CD4-positive, alpha-beta T cell treated with Interleukin-4 for 4 hours (primary cell): ENCODE measurements at places on chromosomes 11 and 22.

DNA sequence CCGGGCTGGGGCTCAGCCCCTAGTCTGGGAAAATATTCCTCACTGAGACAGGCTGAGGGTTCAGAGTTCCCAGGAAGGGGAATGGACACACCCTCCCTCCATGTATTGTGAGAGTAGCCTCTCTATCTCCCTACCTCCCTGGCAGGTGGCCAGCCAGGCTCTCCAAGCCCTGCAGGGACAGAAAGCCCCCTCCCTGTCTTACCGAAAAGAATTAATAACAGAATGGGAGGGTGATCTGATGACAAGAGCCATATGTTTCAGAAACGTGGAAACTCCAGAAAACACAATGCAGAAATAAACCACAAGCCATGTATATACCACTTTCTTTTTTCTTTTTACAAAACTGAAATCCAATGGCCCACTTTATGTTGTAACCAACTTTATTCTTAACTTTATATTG is 140.0 kb downstream of the CHST1 start:
- no peak for DNase-seq

GRCh38 chr11:1566381-1567051 is 5.6 kb downstream of the DUSP8 start:
- DNase-seq: no peak

GRCh38 chr11:15889363-15890030 is 466.8 kb downstream of the SOX6 start:
- DNase-seq: no peak

GRCh38 chr11:118622376-118623268 is 15.2 kb downstream of the PHLDB1 start:
- DNase-seq: no peak

GRCh38 chr22:37068859-37069258 is 17.3 kb downstream of the KCTD17 start:
- no peak for DNase-seq

DNA sequence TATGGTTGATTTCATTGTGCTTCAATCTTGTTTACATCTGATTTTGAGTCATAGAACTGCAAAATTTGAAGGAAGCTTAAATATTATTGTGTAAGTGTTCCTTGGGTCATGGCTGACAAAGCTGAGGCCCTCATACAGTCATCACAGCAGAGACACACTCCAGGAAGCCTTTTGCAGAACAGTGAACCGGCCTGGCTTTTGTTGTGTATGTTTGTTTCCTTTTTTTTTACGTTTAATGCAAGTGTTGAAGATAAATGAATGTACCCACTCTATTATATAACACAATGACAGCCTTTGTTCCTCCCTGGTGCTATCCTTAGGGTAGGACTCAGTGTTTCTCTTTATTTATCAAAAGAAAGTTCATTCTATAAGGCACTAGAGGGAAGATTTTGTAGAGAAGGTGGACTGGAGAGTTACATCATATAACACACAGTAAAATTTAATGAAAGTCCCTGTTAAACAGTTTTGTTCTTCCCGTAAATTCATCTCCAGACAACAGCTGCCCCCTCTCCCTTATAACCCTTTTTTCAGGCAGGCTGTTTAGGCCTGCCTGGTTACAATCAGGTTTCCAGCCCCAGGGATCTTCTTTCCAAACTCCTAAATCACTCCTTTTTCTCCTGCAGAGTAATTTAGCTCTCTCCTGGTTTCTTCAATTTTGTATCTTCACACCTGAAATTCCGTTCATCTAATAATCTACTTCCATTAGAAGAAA is 34.3 kb upstream of the CSTF3 start:
- DNase-seq: no peak

DNA sequence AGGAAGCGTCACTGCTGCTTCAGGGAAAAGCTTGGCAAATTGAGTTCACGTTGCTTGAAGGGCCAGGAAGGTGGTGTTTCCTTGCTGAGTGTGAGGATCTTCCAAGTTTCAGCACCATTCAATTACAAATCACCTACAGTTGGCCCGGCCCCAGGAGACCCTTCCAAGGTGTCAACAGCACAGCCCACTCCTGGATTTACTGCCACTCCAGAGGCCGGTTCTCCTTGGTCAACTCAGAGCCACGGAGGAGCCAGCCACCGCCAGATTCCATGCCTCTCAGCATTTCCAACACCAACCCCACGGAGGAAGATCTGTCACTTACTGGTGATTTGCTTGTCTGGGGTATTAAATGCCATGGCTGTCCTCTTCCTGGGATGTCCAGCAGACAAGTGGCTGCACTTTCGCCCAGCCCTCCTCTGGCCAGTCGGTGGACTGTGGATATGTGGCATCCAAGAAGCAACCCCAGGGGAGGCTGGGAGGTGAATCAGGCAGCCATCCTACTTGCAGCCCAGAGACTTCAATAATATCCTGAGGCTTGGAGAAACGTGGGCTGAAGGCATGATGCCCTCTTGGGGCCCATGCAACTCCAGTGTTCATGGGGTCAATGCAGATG is 74.1 kb upstream of the SHANK2 start:
- DNase-seq: no peak

DNA sequence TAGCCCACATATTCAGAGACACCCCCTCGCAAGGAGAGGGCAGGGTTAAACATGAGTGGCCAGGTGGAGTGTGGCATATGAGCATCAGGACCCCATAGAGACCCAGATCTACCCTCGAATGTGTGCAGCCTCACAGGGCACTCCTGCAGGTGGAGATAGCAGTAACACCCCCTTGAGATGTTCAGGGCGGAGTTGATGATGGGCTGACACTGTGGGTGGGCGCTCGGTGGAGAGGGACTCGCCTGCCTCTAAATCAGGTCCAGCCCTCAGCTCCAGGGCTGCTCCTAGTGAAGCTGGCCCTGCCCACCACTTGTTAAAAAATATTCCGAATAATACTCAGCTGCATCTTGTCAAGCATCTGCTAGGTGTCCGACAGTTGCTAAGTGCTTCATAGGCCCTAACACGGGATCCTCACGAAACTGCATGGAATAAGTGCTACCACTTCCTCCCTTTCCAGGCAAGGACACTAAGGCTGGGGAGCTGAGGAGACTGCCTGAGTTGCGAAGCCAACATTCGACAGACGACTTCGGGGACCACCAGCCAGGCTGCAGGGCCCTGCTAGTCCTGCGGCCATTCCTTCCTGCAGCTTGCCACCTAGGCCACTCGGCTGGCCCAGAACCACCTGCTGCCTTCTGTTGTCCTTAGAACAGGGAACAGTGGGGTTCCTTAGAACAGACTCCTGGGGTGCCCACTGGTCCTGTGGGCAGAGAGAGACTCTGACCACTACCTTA is 74.0 kb upstream of the WNT11 start:
- no peak for DNase-seq

DNA sequence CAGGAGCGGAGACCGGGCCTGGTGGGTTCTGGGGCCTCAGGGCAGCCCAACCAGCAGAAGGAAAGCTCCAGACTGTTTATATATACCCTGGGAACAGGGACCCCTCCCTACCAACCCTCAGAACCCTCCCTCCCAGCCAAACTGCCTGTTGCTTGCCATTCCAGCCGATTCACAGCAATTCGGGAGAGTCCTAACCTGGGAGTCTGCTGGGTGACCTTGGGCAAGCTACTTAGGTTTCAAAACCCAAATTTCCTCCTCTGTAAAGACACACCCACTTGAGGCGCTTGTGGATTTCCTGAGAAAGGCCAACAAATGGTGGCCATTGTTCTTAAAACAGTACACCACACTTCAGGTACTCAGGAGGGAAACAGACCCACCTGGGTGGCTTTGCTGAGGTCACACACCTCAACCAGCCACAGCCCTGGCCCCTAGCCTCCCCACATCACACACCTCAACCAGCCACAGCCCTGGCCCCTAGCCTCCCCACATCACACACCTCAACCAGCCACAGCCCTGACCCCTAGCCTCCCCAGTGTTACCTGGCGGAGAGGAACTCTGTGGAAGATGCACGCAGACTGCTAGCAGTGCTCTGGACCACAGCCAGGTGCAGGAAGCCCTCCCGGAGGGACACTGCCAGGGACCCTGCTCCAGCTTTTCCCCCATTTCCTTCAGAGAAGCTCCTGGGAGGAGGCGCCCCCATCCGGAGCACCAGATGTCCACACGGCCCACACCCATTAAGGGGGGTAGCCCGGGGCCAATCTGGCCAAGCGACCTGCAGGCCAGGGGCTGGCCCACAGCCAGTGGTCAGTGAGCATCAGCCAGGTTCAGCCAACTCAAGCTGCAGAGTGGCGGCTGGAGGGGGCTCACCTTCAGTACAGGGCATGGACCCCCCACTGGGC is 6.2 kb downstream of the SHISA8 start:
- DNase-seq: peak; percentile 56

DNA sequence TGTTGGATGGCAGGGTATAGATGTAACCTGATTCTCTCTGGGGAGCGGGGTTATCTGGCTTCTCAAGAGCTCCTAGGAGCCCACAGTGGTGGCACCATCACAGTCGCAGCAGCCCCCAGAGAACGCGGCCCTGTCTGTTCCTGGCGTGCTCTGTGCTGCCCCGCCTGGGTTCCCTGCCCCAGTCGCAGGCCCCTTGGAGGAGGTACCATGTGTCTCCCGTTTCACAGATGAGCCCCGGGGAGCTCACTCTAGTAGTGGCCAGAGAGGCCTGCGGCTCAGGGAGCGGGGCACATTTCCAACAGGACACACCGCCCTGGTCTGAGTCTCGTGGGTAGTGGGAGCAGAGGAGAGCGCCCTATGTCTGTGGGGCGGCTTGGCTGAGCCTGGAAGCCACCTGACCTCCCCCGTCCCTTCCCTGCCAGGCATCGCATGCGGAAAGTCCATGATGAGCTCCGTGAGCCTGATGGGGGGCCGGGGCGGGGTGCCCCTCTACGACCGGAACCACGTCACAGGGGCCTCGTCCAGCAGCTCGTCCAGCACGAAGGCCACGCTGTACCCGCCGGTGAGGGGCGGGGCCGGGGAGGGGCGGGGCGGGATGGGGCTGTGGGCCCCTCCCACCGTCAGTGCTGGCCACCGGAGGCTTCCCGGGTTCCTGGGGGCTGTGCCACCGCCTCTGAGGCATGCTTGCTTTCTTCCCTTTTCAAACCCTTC is 21.0 kb upstream of the PPP6R3 start:
- no peak for DNase-seq

- no peak for DNase-seq
Measured at GRCh38 chr11:9219115-9219514, 46.0 kb downstream of the DENND5A start.

GRCh38 chr22:39073981-39074380 is 3.1 kb upstream of the APOBEC3G start:
- DNase-seq: no peak

DNA sequence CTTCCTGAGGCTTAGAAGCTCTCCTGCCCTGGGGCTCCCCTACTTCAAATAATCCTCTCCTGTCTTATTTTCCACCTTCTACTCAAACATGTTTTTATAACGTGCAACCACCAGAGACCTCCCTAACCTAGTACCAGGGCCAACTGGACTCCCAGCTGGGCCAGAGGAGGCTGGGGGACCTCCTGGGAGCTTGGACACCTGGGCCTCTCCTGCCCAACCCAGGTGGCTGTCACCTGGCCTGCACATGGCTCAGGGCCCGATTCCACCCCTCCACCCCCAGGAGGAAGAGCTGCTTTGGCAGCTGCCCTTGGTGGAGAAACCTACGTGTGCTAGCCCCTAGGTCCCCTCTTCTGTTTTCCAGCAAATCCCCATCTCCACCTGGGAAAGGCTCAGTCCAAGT is 105.2 kb downstream of the ABTB2 start:
- no peak for DNase-seq

DNA sequence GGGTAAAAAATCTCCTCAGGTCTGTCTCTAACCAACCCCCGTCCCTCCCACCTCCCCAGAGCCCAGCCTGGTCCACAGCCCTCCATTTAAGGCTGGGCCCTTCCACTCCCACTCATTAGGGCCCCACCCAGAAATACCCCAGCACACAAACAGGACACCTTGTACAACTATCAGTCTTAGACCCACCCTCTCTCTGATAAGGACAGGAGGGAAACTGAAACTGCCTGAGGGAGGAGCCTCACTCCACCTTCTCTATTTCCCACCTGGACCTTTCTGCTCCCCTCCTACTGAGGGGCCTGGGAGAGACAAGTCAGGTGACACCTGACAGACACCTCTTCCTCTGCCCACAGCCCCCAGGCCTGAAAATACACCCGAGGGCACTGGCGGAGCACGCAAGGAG is 90.2 kb downstream of the PLEKHA7 start:
- DNase-seq: no peak

GRCh38 chr22:28759861-28760560 is 12.5 kb upstream of the CCDC117 start:
- DNase-seq: no peak

GRCh38 chr11:870127-870413 is 27.4 kb downstream of the TSPAN4 start:
- DNase-seq: no peak

DNA sequence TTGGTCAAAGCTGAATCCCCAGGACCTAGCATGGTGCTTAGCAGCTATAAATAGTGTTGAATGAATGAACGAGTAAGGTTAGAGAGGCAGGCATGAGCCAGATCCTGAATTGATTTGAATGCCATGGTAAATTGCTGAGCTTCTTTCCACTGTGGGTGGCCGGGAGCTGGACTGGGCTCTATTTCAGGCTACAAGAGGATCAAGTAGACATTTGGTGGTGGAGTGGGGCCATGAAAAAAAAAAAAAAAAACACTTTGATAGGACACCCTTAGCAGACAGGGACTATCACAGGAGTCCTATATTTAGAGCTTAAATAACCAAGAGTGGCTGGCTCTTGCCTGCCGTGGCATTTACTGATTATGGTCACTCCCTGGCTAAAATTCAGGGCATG is 77.6 kb downstream of the MIAT start:
- no peak for DNase-seq

GRCh38 chr11:131906963-131907362 is 536.5 kb downstream of the NTM start:
- no peak for DNase-seq

DNA sequence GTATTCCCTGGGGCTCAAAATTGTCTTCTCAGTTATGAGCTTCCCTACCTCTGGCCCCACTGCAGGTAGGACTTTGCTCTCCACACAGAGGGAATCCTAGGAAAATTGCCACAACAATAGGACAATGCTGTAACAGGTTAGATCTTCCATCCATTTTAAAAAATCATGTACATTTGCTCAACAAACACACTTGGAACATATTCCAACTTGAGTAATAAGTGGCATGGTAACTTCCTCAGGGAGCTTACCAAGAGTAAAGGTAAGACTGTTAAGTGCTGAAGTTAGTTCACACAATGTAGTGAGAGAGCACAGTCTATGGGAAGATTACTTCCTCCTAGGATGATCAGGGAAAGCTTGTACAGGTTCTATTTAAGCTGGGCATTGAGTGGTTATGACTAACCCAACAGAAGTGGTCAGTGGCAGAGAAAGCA is 78.9 kb upstream of the BIRC3 start:
- DNase-seq: no peak

GRCh38 chr11:26842478-26843282 is 120.8 kb upstream of the SLC5A12 start:
- no peak for DNase-seq
